T1000 (cell line): ENCODE measurements at places on chromosomes 1 and 21.

- no peak for DNase-seq
These were observed 21.9 kb upstream of the ERO1B start for GRCh38 chr1:236303675-236304074.

- no peak for DNase-seq
These were observed 103.9 kb upstream of the C1orf174 start for GRCh38 chr1:4003846-4004505.

GRCh38 chr1:5734996-5735395 is 257.2 kb downstream of the NPHP4 start:
- no peak for DNase-seq

GRCh38 chr1:208085655-208086515 is 158.3 kb downstream of the PLXNA2 start:
- DNase-seq: no peak

GRCh38 chr1:116806671-116807070 is 52.4 kb downstream of the CD2 start:
- DNase-seq: no peak

DNA sequence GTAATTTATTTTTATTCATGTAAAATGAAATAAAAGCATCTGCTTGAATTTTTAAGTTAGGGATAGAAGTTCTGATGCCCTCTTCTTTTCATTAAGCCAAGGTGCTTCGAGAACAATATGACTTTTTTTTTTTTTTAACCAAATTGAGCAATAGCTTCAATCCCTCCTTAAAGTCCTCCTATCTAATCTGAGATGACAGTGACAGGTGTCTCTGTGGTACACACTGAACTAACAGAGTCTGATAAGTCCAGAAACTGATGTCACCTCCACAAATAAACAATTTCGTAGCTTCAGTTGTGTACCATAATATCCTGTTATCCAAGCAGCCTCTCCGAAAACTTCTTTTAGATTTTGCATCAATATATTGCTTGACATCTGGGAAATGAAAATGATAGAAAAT is 23.8 kb downstream of the MAP3K7CL start:
- DNase-seq: no peak

DNA sequence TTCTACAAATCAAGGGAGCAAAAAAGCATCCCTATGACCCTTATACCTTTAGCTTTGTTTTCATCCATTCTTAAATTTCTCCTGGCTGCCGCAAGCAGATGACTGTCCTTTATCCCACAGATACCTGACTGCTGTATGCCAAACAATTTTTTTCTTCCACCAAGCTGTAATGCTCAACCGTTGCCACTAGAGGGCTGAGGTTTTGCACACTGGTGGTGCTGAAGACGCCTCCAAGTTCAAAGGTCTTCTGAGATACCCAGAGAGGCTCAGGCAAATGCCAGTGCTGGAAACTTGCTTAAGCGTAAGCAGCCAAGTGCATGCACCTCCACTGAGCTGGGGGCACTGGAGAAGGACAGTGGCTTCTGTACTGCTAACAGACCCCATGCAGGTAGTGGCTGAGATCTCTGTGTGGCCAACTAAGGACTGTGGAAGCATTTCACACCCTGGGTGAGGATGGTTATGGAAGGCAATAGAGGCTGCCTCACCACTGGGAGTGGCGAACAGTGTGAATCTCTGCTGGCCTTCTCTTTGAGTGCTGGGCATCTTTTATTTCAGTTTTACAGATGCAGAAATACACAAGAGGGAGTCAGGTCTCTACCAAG is 28.5 kb downstream of the CNIH3 start:
- peak; percentile 16 for DNase-seq

DNA sequence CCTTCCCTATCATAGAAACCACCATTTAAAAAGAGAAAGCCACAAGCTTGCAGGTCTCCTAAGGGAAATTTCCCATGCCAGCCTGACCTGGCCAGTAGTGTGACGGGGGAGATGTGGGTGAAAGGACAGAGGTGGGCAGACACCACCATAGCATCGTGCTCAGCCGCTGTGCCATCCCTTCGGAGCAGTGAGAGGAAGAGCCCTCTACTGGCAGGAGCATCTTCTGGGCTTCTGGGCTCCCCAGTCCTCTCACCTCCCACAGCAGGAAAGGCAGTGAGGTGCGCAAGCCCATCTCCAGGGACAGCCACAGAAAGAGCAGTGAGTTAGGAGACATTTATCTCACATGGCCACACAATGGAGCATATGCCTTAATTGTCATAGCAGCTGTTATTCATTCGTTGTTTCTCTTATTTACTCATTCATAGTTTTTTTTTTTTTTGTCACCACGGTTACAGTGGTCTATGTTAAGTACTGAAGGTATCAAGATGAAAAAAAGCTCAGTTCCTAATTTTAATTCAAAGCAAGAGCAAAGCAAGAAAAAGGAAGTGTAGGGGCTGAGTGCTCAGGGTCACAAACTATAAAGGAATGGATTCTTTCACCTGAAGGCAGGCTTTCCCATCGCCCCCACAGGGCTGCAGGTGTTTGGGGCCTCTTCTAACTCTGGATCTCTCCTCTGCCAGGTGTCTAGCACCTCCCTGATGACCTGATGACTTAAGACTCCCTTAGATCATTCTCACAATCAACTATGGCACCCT is 48.8 kb upstream of the CAMK1G start:
- no peak for DNase-seq
